ENCODE measurements at places on chromosomes 16 and 17.

DNA sequence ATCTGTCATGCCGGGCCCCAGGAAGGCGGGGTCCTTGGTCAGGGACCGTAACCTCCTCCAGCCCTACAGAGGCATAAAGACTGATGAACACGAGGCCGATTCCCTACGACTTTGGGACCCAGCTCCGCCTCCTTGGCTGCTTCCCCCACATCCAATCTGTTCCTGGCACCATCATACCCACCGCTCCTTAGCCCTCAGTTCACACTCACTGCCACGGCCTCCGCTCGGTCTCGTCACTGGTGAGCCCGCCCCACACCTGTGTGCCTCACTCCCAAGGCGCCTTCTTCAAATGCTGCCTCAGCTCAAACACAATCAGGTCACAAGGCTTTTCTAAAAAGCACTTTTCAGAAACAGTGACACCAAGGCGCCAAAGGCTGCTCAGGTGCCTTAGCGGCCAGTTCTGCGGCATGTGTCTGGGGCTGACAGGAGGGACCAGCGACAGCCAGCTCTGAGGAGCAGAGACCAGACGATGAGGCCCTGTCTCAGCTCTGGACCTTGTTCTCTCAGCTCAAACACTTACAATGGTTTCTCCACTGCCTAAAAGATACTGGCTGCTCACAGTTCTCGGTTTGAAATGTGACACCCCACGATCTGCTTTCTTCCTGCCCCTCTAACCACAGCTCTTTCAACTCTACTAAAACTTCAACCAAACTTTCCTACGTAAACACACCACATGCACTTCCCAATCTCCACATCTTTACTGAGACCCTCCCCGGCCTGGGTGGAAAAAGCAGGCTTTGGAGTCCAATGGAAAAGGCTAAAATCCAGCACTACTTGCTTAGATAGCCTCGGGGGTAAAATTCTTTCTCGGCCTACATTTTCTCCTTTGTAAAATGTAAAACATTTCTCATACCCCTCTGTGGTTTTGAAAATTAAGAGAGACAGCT lies 33.2 kb downstream of the CYB5D2 start:
- no peak for DNase-seq

GRCh38 chr17:57868007-57868909 lies 18.4 kb upstream of the MRPS23 start:
- peak; percentile 32 for DNase-seq

GRCh38 chr17:50312308-50312707 lies 33.6 kb upstream of the XYLT2 start:
- DNase-seq = no peak

GRCh38 chr17:31492880-31493655 lies 101.6 kb downstream of the RAB11FIP4 start:
- DNase-seq = peak; percentile 44

GRCh38 chr17:67435122-67435521 lies 58.0 kb downstream of the PITPNC1 start:
- DNase-seq = no peak

GRCh38 chr17:63995626-63996025 lies 2.5 kb upstream of the PRR29 start:
- no peak for DNase-seq

- DNase-seq = no peak
These were observed 2.0 kb upstream of the SLC6A4 start for GRCh38 chr17:30237296-30238002.

DNA sequence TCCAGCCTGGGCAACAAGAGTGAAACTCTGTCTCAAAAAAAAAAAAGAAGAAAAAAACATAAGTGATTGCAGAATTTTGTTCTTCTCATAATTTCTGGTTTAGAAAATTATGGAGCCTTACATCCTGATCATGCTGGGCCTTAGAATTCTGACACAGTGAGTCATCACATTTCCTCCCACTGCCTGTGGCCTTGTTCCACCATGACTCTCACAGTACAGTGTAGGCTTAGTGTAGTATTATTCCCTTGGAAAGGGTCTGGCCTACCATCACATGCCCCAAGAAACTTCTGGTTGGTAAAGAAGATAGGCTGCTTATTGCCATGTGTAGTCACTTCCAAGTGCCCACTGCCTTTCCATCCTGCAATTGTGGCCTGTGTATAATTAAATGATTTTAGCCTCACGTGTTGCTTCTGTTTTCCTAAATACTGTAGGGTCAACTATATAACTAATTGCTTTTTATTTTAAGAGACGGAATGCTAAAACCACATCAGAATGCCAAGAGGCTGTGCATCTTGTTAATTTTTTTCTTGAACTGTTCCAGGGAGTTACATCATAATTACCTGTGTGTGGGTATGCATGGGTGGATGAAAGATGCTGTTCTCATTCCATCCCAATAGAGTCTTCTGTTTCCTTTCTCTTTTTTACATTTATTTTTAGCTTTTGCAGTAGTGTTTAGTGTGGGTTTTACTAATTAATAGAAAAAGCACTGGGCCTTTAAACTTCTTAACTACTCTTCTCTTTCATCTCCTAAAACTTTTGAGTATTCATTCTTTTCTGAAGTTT lies 25.9 kb downstream of the OGFOD1 start:
- no peak for DNase-seq

- no peak for DNase-seq
These were observed 25.5 kb upstream of the ZNF750 start for GRCh38 chr17:82865274-82865673.

DNA sequence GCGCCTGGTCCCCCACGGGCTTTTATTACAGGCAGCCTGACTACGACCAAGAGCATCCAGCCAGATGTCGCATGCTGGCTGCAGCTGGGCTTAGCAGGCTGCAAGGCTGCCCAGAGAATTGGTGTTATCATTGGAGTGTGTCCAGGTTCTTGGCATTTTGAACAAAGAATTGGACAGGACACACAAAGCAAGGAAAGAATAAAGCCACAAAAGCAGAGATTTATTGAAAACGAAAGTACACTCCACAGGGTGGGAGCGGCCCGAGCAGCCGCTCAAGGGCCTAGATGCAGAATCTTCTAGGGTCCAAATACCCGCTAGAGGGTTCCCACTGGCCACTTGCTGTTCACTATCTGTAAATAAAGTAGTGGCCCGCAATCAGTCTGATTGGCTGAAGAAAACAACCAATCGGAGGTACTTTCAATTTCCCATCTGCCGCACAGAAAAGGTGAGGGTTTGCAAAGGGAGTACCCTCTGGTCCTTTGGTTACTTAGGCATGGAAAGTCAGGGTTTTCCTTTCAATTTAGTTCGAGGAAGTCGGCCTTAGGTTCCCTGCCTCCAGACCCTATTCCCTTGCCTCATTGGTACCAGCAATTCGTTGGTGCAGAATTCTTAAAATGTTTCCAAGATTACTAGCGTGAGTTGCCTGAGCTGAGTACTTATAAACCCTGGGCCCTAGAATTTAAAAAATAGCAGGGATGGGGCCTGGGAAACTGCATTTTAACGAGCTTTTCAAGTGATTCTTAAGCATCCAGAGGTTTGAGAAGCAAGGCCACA lies 38.5 kb upstream of the CNEP1R1 start:
- DNase-seq = no peak

DNA sequence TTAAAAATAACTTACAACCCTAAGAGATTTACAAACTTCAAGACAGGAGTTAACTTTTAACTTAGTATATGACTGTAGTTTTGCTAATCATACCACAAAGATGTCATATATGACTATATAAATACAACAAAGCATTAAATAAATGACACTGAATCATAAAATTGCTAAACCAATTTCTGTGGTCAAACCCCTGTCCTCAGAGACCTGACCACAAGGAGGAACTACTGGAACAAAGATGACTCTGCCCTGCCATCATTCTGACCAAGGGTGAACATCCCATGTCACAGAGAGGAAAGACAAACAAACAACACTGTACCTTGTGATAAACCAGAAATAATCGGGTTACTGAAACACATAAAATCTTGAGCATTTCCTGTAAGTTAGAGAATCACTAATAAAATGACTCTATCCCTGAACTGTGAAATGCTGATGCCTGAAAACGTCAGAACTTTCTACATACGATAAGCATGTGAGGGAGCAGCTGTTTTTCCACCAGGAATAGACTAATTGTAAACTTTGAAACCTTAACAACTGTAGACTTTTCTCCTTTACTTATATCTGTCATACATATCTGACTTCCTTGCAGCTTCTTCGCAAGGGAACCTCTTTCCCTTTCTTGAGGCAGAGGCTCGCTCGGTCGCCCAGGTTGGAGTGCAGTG lies 47.9 kb downstream of the WDR59 start:
- no peak for DNase-seq

DNA sequence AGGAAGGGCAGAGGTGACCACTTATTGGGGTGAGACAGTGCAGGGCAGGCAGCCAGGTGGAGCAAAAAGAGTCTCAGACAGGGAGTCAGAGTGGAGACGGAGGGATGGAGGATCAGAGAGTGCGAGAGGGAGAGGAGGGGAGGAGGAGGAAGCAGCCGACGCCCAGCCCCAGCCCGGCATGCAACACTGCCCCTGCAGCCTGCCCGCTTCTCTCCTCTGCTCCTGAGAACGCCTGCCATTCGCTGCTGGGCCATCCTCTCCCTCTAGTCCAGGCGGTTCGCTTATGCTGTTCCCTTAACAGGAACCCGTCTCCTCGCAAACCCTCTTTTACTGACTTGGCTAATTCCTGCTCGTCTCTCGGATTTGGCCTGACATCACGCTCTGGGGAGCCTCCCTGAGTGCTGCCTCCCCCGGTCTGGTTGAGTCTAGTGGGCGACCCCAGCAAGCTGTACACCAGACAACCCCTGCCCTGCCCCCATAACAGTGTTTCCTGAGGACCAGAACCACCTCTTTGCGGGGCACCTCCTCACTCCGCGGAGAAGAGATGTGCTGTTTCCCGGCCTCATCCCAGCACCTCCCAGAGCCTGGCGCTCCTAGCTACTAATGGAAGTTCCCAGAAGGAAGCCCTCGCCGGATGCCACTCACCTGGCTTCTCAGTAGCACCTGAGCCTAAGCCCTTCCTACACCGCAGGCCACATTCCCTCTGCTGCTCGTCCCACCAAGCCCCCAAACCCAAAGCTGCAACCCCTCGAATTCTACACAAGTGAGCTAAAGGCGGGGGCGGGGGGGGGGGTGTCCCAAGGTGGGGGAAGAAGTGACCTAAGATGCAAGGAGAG lies 61.2 kb upstream of the CCL1 start:
- no peak for DNase-seq

DNA sequence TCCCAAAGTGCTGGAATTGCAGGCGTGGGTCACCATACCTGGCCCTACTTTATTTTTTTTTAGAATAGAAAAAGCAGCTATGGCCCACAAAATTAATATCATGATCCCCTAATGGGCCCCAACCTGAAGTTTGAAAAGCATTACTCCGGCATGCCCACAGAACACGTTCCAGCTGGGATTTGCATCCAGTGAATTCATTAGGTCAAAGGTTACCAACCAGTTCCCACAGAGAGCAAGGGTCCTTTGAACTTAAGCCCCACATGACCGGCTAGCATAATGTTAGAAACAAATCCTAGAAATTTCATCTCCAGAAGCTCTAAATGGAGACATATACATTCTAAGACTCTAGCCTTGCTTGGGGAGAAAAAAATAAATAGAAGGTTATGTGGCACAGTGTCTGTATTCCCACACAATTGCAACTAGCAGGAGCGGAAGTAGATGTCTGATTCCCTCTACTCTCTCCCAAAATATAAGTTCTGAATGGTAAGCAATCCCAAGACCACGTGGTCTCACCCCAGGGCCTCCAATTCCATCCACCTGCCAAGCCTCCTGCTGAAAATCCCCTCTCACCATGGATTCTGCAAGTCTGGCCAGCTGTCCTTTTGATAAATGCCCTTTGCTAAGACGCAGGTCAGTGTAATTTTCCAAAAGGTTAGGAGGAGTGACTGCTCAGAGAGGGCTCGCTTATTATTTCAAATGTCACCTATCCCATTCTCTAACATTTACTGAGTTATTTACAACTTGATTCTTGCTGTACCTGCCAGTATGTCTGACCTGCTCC lies 395.8 kb downstream of the NPIPA8 start:
- no peak for DNase-seq

- DNase-seq = no peak
These were observed 1.3 kb downstream of the ATP2A3 start for GRCh38 chr17:3962965-3963236.

GRCh38 chr16:25224731-25225319 lies 8.1 kb downstream of the AQP8 start:
- no peak for DNase-seq

DNA sequence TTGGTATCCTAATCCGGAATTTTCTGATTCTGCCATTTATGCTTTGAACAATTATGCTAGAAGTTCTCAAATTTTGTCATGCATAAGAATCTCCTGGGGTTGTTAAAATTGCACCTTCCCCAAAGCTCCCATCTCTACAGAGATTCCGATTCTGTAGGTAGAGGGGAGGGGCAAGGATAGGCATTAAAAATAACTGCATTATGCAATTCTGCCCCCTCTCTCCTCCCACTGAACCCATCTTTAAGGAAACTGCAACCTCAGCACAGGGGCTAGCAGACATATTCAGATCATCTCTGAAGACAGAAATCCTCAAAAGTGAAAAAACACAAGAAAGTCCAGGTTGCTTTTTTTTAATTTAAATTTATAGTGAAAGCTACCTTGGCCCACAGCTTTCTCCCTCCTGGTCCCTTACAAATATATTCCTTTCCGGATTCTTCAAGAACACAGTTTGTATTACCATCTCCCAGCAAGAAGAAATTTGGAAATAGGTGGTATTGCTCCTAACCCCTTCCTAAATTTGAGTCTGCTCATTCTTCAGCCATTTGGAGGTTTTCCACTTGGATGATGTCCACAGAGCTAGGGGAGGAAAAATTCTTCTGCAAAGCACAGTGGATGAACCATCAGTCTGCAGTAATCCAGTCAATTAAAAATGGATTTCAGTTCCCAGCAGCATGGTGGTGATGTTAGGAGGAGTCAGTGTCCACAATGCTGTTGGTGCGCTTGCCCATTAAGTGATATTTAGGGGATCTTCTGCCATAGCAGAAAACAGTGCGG lies 67.7 kb downstream of the RBFOX1 start:
- DNase-seq = no peak

- no peak for DNase-seq
These were observed 31.8 kb downstream of the NSRP1 start for GRCh38 chr17:30148376-30148775.

DNA sequence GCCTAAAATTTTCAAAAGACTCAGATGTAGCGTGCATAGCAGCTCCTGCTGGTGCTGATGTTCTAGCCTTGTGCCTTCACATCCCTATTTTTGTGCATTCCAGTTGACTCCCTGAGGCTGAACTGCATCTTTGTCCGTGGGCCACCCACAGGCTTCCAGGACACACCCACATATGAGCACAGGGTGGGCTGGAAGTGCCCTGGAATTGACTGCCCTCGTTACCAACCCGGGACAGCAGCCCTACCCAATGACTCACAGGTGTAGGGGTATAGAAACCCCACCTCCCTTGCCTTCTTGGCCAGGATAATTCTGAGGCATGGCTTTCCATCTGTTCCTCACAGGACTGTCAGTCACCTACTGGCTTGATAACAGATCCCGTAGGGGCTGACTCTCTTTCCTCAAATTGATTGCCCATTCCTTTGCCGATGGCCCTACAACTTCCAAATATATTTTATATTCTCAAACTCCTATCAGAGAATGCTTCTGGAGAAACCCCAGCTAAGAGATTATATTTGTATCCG lies 65.9 kb upstream of the CDH13 start:
- no peak for DNase-seq

GRCh38 chr17:65020284-65020683 lies 36.3 kb downstream of the GNA13 start:
- DNase-seq = no peak

- DNase-seq = no peak
These were observed 50.1 kb upstream of the DDX52 start for GRCh38 chr17:37693328-37693727.

Data from esophagus squamous epithelium (tissue), 5 donors.